Central memory CD8-positive, alpha-beta T cell (primary cell): ENCODE measurements at places on chromosomes 5 and 9.

DNA sequence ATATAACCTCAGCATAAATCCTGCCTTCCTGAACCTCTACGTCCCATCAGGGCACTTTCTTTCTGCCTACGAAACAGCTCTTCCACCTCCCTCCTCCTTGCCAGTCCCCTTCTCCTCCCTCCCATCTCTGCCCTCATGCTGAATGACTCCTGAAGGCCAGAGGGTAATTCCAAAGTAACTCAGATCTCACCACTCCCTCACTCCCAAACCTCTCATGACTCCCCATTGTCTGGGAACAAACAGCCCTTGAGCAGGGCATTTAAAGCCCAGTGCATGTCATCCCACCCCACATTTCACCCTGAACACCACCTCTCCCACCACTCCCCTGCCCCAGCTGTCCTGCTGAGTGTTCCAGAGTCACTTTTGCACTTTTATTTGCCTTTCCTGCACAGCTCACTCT, 8.9 kb upstream of the FBP1 start:
- no peaks in the 10 kb centered on the region for H3K36me3 ChIP-seq
- H3K4me3 ChIP-seq = no peak overlapping the region
- no peak overlapping the region for H3K27ac ChIP-seq
- H3K4me1 ChIP-seq = no peaks in the 10 kb centered on the region
- DNase-seq = no peak

- H3K27me3 ChIP-seq = no peaks in the 10 kb centered on the region
- no peak overlapping the region for H3K4me3 ChIP-seq
- no peaks in the 10 kb centered on the region for H3K36me3 ChIP-seq
- no peak overlapping the region for H3K27ac ChIP-seq
- no peak for DNase-seq
- H3K4me1 ChIP-seq = no peaks in the 10 kb centered on the region
Observed at GRCh38 chr9:18678821-18679590, 205.1 kb downstream of the ADAMTSL1 start.

- DNase-seq = no peak
- no peaks in the 10 kb centered on the region for H3K27me3 ChIP-seq
- no peak overlapping the region for H3K27ac ChIP-seq
- no peaks in the 10 kb centered on the region for H3K4me1 ChIP-seq
Observed at GRCh38 chr5:118052503-118052902, 935.8 kb downstream of the DTWD2 start.

DNA sequence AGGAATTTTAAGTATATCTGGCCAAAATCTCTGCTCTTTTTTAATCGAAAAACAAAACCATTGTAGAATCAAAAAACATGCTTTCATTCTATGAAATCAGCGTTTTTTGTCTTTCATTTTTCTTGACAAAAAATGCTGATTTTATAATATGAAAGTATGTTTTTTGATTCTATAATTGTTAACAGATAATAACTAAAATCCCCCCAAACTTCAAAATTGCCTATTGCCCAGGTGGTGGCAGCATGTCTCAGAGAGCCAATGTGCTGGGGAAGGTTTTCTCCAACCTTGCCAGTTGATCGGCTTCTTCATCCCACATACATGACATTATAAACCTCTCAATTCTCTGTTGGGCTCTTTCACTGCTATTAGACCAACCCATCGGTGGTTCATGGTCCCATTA, 5.1 kb upstream of the SMIM15 start:
- no peak overlapping the region for H3K4me3 ChIP-seq
- DNase-seq = no peak

DNA sequence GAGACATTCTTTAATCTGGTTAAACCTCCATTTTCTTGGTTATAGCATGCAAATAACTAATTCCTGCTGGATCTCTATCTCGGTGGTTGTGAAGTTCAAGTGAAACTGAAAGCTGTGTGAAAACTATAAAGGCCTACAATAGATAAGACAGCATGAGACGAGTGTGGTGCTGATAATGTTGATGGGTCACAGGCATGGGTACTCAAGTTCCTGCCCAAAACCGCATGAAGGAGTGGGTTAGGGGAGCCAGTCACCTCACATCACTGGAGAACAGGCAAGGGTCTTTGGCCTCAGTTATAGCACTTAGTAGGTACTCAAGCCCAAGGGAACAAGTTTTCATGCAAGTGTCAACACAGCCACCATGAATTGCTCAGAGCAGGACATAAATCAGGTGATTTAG, 16.7 kb downstream of the HMHB1 start:
- no peak for DNase-seq
- H3K27me3 ChIP-seq = no peaks in the 10 kb centered on the region
- H3K4me1 ChIP-seq = peaks cover 7% of the 10 kb centered on the region
- H3K36me3 ChIP-seq = no peaks in the 10 kb centered on the region

- no peaks in the 10 kb centered on the region for H3K27me3 ChIP-seq
- peaks cover 16% of the 10 kb centered on the region for H3K4me1 ChIP-seq
- H3K27ac ChIP-seq = no peak overlapping the region
Observed at GRCh38 chr9:99811598-99812383, 9.9 kb upstream of the NR4A3 start.

- H3K4me1 ChIP-seq = peaks cover 42% of the 10 kb centered on the region
- peak overlapping the region; percentile 81 for H3K4me3 ChIP-seq
- H3K36me3 ChIP-seq = peaks cover 5% of the 10 kb centered on the region
- no peaks in the 10 kb centered on the region for H3K27me3 ChIP-seq
- no peak for DNase-seq
- no peak overlapping the region for H3K27ac ChIP-seq
Observed at GRCh38 chr5:177405805-177406204, 3.6 kb downstream of the F12 start.

GRCh38 chr5:148973455-148973854, 89.4 kb downstream of the SH3TC2 start:
- DNase-seq = no peak
- no peak overlapping the region for H3K4me3 ChIP-seq
- no peaks in the 10 kb centered on the region for H3K36me3 ChIP-seq
- no peaks in the 10 kb centered on the region for H3K4me1 ChIP-seq

DNA sequence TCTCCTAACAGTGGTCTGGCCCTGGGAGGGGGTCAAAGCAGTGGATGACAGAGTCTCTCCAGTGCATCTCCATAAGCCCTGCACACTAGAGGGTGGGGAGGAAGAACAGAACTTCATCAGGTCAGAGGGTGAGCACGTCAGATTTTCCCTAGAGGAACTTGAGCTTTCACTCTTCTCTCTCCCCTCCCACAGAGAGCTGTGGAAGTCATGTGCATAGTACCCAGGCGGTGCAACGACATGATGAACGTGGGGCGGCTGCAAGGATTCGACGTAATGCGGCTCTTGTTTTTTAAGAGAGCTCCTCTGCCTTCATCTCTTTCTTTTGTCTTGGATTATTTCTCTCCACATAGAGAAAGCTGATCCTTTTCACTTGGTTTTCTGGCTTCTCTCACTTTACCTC, 100.2 kb upstream of the OTULINL start:
- no peaks in the 10 kb centered on the region for H3K27me3 ChIP-seq
- peaks cover 10% of the 10 kb centered on the region for H3K36me3 ChIP-seq
- no peak overlapping the region for H3K27ac ChIP-seq
- H3K4me1 ChIP-seq = no peaks in the 10 kb centered on the region

DNA sequence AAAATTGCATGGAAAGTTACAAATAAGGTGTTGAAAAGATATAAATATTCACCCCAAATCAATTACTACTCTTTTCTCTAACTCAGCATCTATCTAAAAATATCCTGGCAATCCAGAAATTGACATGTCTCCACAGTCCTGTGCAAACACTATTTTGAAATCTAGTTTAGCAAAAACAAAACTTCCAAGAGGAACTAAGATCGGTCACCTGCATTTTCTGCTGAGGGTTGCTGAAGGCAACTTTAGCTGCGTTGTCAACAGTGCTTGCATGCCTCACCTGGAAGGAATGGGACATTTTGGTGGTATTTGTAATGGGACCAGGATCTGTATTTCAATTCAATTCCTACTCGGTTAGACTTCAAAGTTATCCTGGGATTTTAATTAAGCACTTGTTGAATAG, 398.3 kb downstream of the NTRK2 start:
- no peaks in the 10 kb centered on the region for H3K36me3 ChIP-seq
- no peak overlapping the region for H3K27ac ChIP-seq
- H3K4me1 ChIP-seq = no peaks in the 10 kb centered on the region
- no peak for DNase-seq

DNA sequence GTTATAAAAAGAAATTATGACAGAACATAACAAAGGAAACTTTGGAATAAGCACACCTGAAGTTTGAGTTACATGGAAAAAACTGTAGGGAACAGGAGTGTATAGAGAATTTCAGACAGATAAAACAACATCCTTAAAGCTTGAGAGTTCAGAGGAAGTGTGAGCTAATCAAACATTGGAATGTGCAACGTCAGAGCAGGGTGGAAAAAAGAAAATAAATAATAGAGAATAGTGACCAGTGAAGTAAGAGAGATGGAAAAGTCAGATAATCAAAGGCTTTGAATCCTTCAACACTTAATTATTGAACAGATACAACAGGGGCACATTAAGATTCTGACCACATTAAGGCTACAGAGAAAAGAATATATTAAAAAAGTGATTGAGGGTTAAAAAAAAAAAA, 128.5 kb upstream of the CDH10 start:
- no peak overlapping the region for H3K27ac ChIP-seq
- no peaks in the 10 kb centered on the region for H3K36me3 ChIP-seq
- no peaks in the 10 kb centered on the region for H3K27me3 ChIP-seq
- no peak overlapping the region for H3K4me3 ChIP-seq
- no peak for DNase-seq
- no peaks in the 10 kb centered on the region for H3K4me1 ChIP-seq

DNA sequence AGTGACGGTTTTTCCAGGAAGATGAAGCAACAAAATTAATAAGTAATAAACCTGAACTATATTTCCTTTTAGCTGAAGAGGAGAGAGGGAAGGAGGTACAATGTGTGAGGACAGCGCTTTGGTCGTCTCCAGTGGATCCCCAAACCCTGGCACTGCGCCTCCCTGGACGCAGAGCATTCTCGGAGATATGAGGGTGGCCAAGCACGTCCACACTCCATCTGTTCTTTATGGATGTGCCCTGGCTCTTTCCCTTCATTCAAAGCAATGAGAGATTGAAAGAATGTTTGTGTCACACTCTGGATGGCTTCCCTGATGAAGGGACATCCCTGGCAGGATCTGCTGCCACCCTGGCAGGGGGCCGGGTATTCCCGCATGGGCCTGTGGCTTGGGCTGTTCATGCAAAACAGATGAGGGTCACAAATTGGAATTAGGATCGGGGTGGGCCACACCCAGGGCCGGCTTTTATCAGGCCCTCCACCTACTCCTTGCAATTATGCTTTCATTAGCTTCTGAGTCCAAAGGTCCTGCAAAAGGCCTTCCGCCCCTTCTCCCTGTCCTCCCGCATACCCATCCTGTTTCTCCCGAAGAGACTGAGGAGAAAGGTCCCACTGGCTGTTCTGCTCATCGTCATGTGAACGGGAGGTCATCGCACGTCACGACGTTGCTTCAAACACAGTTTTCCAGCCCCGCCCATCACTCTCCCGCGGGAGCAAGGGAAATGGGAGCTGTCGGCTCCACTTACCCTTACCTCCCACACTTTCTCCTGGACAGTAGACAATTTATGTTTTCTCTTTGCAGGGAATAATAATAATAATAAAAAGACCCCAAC, 286.1 kb upstream of the IRX4 start:
- no peaks in the 10 kb centered on the region for H3K36me3 ChIP-seq
- no peak for DNase-seq
- no peaks in the 10 kb centered on the region for H3K4me1 ChIP-seq
- H3K4me3 ChIP-seq = no peak overlapping the region
- H3K27me3 ChIP-seq = peaks cover 49% of the 10 kb centered on the region

DNA sequence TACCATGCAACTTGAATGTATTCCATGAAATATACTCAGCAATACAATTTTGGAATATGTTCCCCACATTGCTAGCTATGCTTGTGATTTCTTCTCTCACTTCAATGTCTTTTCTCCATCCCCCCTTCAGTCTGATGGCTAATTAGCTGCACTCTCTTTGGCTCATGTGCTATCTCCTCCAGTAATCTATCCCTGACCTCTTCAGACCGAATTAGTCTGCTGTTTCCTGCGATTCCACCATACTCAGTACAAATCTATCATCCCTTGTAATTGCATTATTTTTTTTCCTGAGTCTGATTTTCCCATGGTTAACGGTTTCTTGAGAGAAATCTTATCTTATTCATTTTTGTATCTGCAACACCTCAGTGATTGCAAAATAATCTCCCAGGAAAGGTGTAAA, 360.7 kb upstream of the CDH10 start:
- no peaks in the 10 kb centered on the region for H3K27me3 ChIP-seq
- no peak overlapping the region for H3K4me3 ChIP-seq
- H3K4me1 ChIP-seq = no peaks in the 10 kb centered on the region
- H3K36me3 ChIP-seq = peaks cover under 1% of the 10 kb centered on the region
- DNase-seq = no peak

DNA sequence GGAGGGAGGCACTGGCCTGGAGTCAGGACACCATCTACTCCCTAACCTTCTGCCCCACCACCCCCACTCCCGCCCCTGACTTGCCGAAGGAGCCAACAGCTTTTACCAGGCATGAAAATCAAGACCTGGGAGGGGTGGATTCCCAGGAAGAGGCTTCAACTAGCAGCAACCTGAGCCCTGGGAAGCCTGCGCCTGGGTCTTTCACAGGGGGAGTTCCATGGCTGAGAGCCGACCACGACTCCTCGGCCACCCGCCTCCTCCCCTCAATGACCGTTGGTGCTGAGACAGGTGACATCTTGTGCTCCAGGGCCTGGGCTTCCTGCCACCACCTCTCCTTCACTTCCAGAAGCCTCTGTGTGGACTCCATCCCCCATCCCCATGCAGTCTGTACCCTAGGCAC, 37.1 kb downstream of the BARX1 start:
- H3K4me1 ChIP-seq = no peaks in the 10 kb centered on the region
- no peak overlapping the region for H3K27ac ChIP-seq
- no peak overlapping the region for H3K4me3 ChIP-seq
- peaks cover 2% of the 10 kb centered on the region for H3K36me3 ChIP-seq

- H3K4me1 ChIP-seq = no peaks in the 10 kb centered on the region
- H3K27ac ChIP-seq = no peak overlapping the region
- peaks cover 92% of the 10 kb centered on the region for H3K27me3 ChIP-seq
- H3K36me3 ChIP-seq = no peaks in the 10 kb centered on the region
- no peak for DNase-seq
- no peak overlapping the region for H3K4me3 ChIP-seq
Observed at GRCh38 chr5:170497311-170498038, 6.3 kb upstream of the KCNIP1 start.
